ENCODE measurements at places on chromosomes 12 and 14.

- DNase-seq, result no peak
Observed at GRCh38 chr14:61196792-61197191, 84.3 kb downstream of the TMEM30B start.

DNA sequence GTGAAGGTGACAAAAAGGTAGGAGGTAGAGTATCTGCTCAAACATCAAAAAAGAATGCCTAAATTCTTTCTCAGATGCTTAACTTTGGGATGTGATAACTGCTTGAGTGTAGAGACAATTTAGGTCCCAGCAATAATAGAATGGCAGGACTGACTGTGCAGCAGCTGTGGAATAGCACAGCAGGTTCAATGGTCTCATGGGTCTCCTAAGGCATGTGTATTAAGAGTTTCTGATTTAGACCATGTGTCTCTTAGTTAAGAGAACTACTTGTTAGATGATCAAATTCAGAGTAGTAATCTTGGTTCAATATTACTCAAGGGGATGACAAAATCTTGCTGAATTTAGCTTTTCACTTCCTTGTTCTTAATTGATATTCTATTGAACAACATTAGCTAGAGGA, 72.0 kb downstream of the ALX1 start:
- DNase-seq, result no peak

DNA sequence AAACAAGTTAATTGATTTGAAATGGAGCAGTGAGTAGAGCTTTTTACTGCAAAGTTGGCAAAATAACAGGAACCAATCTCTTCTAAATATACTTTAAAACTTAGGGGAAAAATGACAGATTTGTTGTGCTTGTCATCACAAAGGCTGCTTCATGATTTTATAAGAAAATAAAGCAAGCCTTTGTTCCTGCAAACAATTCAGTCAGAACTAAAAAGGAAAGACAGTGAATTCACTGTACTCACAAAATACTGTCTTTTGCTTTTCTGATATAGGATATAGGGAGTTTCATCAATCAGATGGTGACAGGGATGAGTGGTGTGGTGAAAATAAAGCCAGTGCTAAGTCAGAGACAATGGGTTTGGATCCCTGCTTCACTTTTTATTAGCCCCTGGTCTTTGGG, 126.0 kb downstream of the HELB start:
- DNase-seq, result no peak

DNA sequence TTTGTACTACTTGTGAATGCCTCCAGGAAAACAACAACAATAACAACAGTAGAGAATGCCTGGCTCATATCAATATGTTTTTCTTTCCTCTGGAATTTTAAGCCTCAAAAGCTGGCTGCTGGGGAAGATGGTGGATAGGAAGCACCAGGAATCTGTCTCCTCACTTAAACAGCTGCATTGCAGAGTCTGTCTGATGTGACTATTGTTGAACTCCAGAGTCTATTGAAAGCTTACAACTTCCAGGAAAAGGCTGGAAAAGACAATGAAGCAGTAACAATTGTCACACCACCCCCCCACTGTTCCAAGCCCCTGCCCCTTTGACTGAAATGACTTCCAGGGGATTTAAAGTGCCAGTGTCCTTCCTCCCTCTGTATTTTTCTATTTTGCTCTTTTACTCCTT, 309.7 kb downstream of the BMP4 start:
- DNase-seq, result no peak

DNA sequence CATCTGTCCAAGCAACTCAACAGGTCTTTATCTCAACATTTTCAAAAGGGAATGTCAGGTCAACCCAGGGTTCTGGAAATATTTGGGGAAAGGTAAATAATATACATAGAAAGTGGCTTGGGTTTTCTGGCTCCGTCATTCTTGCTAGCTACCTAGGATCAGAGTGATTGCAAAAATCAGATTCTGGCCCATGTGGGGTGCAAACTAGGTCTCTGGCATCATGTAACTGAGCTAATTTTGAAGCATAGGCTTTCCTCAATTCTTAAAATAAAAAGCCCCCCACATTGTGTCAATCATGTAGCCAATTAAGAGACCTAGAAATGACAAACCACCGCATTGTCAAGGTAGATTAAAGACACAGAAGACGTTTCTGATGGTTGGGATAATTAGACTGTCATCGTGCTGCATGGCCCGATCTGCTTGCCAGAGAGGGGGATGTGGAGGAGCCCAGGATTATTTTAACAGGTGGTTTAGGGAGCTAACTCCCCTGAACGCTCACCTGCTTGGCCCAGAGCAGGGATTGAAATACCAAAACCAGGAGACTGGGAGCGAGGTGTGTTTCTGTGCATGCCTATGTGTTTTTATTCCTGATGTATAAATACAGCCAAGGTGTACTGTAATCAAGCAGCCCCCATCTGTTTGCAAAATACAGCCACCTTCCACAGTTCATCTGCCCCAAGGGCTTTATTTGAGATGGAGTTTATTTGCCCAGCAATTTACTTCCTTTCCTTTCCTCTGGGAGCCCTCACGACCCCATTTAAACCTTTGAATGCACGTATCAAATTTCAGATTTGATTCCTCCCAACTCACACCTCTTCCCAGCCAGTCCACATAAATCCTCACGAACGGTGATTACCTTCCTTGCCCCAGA, 189.5 kb downstream of the TTC8 start:
- DNase-seq, result no peak

Data from fibroblast of skin of right biceps (primary cell).